ENCODE measurements at places on chromosomes 6 and 20.

DNA sequence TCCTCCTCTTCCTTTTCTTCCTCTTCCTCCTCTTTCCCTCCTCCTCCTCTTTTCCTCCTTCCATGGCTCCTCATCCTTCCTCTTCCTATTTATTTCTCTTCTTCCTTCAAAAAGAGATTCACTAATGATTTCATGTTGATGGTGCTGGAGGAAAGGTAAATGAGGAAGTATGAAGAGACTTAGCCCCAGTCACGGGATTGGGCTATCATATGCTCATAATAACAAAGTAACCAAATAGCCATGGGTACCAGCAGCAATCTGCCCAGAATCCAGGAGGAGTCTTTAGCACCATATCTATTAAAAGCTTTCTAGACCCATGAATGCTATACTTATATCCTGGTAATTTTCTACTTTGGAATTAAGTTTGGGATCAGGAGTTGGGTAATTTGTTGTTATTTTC is 910.9 kb upstream of the MAP3K7 start:
- DNase-seq, result no peak

DNA sequence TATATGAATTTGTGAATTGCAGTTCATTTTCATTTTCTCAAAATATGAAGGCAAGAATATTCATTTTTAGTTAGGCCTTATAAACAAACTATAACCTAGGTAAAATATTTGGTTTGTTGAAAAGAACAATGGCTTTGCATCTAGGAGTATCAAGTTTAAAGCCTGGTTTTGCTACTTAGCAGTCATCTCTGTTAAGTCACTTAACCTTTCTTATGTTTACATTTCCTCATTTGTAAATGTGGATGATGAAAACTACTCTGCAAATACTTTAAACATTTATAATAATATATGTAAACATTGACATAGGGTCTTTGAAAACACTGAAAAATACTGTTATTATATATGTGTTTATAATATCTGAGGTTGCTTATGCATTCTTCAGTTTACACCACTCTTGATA is 135.5 kb downstream of the CENPW start:
- DNase-seq, result no peak

DNA sequence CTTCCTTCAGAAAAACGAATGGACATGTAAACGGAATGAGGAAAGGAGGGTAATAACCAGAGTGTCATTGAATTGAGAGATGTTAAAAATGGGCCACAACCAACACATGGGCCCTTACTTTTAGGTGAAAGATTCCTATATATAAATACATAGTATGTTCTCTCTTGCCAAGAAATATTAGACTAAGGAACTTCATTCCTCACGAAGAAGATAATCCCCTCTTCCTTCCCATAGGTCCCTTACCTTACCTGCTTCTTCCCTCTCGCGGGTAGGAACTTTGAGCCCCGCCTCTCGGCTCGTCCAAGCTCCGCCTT is 295 bp upstream of the TBC1D22B start:
- no peak for DNase-seq

GRCh38 chr6:30212865-30213666 is at the start of gene TRIM26:
Gene TRIM26, minus strand, starts transcription at chr6:30213406. Its CDS starts 14,303 bp downstream, at chr6:30199103.
- DNase-seq, result peak; percentile 66

GRCh38 chr6:34049395-34050342 is 96.2 kb downstream of the GRM4 start:
- DNase-seq, result no peak

- DNase-seq, result no peak
These were observed 230.0 kb upstream of the BTBD3 start for GRCh38 chr20:11687546-11688292.

- no peak for DNase-seq
These were observed 504 bp downstream of the VPS16 start for GRCh38 chr20:2840967-2841531.

- DNase-seq, result no peak
These were observed 95.5 kb upstream of the AGPAT4 start for GRCh38 chr6:161369339-161369738.

GRCh38 chr20:6780433-6781190 is 13.1 kb downstream of the BMP2 start:
- DNase-seq, result no peak

- DNase-seq, result no peak
These were observed 23.6 kb upstream of the MARCKS start for GRCh38 chr6:113833537-113833936.

DNA sequence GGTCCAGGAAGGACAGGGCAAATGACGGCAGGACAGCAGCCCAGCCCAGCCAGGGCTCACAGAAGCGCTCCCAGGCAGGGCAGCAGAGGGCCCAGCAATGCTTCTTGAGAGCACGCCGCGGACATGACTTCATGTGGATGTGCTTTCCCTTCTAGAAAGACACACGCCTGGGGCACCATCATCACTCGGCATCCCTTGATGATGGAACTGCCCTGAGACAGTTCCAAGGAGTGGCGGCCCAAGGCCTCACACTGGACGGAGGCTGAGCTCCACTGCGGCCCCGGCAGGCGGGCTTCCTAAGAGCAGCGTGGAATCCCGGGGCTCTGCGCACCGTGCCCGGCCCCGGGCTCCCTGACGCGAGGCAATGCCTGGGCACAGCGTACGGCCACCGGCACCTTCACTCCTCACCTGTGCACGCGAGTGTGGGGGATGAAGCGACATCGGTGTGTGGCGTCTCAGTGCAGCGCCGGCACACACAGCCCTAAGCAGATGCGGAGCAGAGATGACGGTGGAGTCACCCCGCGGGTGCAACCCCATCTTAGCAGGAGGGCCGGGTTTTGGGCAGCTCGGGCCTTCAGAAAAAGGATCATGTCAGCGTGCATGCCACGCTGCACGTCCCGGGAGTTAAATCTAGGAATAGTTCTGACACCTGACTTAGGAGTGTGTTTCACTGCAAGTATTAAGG is 86.6 kb downstream of the THBS2 start:
- DNase-seq, result no peak

DNA sequence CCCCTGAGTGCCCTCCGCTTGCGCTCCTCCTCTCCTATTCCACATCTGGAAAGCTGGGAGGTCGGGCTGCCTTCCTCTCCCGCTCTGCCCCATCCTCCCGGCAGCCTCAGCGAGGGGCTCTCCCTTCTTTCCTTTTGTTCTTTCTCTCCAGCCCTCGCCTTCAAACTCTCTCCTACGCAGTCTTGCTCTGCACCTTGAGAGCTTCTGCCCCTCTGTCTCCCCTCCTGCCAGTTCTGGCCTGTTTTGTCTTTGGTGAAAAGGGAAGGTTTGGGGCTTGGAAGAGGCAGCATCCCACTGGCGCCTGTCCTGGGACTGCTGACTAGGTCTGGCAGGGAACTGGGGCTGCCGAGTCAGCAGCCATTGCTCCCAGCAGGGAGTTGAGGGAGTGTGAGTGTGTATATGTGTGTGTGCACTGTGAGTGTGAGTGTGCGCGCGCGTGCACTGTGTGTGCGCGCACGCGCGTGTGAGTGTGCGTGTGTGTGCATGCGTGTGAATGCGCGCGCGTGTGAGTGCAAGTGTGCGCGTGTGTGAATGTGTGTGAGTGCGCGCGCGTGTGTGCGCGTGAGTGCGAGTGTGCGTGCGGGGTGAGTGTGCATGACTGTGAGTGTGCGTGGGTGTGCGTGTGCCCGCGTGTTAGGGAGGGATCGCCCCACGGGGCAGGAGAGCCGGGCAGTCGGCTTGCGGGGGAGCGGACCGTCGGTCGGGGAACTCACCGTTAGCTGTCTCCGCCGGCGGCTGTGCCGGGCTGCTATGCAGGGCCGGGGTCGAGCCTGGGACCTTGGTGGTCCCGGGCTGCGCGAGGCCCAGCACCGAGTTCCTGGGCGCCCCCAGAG is 523 bp downstream of the CPXM1 start:
- DNase-seq, result no peak

DNA sequence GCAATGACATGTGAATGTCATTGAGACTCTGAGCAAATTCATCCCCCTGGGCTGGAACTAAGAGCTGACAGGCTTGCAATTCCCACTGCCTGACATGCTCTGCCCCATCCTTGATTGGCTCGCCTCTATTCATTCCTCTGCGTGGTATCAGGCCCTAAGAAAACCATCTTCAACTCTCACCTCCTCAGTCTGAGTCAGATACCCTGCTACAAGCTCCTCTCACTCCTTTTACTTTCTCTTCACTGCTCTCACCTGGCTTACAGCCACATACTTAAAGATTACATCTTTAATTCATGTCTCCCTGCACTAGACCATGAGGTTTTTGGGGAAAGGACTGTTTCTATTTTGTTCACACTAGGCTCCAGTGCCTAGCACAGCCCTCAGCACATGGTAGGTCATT is 131.6 kb downstream of the KIF6 start:
- DNase-seq, result no peak

DNA sequence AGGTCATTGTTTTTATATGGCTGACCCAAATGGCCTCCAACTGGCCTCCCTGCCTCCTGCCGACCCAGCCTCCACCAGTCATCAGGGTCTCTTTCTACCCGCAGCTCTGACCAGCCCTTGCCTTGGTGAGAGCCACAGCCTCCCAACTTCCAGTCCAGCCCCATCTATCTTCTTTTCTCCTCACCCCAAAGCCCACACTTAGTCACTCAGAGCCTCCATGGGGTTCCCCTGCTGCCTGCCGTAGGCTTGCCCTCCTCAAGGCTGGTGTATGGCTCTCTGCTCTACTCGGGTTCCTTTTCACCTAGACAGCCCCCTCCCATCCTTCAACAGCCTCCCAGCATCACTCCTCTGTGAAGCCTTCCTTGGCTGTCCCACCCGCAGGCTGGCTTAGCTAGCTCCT is 18.2 kb downstream of the TCF15 start:
- no peak for DNase-seq

- no peak for DNase-seq
These were observed 22.9 kb downstream of the MTO1 start for GRCh38 chr6:73484438-73484837.

GRCh38 chr6:1365686-1366085 is 23.7 kb upstream of the FOXF2 start:
- no peak for DNase-seq

DNA sequence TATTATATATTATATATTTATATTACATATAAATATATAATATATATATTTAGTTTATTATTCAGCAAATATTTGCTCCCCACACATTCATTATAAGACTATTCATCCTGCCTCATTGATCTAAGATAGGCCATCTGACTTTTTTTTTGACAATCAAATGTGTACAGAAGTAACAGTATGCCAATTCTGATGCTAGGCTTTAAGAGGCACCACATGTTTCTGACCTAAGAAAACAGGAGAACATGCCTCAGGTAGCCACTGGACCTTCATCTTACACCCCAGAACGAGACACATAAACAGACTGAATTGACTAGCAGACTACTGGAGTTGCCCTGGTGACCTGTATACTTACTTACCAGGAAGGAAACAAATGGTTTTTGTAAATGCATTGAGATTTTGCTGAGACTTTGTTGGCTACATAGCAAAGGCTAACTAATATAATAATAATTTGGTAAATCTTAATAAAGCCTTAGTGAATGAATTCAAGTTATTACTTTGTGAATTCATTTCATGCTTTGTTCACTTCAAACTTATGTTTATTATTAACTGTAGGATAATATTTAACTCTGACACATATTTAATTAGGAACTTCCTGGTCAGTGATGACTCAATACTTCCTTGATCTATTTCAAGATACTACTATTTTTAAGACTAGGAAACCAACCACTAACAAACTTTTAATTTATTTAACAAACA is 13.4 kb upstream of the MYO6 start:
- no peak for DNase-seq

- no peak for DNase-seq
These were observed 124.9 kb downstream of the NKAIN2 start for GRCh38 chr6:123928529-123928928.

DNA sequence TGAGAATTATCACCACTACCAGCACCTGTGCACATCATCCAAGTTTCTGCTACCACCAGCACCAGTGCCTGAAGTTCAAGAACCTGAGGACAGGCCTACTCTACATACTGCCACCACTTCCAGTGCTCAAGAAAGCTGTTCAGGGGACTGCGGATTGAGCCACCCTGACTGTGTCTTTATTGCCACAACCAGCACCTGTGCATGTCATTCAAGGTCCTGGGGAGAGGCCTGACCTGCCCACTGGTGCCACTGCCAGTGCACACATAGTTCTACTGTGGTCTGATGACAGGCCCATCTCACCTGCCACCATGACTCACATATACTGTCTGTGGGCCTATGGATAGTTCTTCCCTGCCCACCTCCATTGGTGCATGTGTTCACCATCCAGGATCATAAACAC is 559.4 kb downstream of the COL12A1 start:
- DNase-seq, result no peak

DNA sequence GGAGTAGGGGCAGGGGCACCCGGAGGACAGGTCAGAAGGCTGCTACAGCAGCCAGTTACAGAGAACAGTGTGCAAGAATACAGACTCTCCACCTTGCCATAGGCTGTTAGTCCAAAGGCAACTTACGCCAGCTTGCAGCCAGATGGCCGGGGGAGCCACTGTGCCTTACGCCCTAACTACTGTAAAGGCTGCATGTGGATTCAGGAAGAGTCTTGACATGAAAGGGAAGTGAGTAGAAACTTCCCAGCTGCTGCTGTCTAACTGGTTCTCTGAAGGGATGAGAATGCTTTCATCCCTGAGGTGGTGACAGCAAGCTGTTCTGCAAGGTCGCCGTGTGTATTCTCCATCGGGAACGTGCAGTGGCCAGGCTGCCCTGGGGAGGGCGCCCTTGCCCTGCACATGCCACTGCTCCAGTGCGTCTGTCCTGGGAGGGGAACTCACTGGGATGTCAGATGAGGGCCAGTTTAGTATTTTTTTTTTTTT is 46.1 kb downstream of the LYRM4 start:
- no peak for DNase-seq

- no peak for DNase-seq
These were observed 33.5 kb upstream of the LGSN start for GRCh38 chr6:63353286-63353630.

DNA sequence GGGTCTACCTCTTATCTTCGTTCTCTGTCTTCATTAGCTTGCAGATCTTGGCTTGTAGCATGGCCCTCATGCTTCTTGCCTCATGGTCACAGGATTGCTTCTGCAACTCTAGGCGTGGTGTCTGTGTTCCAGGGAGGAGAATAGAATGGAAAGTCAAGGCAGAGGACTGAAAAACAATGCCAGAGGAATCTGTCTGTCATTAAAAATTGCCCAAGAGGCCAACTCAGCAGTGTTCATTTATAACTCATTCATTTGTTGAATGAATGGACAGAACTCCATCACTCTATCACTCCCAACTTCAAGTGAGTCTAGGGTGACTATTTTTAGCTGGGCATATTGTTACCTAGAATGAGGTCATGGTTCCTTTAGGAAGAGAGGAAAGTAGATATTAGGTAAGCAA is 179.6 kb downstream of the UST start:
- no peak for DNase-seq

DNA sequence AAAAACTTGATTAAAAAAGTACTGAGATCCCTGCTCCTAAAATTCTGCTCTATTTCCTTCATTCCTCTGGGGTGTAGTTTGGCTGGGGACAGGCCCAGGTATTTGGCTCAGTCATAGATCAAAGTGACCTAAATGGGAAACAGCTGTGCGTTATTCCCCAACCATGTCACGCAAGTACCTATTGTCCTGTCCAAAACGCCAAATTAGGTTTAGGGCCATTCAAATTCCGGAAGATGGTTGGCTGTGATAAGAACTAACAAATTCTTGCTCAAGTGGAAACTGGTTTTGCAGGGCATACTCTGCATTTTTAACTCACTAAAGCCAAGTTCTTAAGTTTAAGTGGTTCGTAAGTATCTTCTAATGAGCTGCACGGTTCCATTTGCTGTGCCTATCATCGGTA is 147.6 kb upstream of the TMEM170B start:
- DNase-seq, result no peak
